ENCODE measurements at places on chromosomes 16 and 17. TPM values are rescaled to one million over a fixed set of nuclear protein-coding genes. Genes with fewer than 3 reads are reported as not detected.
A peak's percentile ranks its signal among the peaks of the same experiment; 100 is the strongest.

Gene CCDC40
- 11.8 TPM for total RNA-seq

Gene KRTAP4-4
- not detected for total RNA-seq

Gene CTRB1
- total RNA-seq = not detected

Gene CSH2
- not detected for total RNA-seq

GRCh38 chr17:15000661-15001060 is 264.5 kb downstream of the PMP22 start:
- no peaks in the 10 kb centered on the region for H3K27me3 ChIP-seq
- no peaks in the 10 kb centered on the region for H3K36me3 ChIP-seq
- H3K4me1 ChIP-seq = no peaks in the 10 kb centered on the region
- no peak overlapping the region for H3K27ac ChIP-seq

DNA sequence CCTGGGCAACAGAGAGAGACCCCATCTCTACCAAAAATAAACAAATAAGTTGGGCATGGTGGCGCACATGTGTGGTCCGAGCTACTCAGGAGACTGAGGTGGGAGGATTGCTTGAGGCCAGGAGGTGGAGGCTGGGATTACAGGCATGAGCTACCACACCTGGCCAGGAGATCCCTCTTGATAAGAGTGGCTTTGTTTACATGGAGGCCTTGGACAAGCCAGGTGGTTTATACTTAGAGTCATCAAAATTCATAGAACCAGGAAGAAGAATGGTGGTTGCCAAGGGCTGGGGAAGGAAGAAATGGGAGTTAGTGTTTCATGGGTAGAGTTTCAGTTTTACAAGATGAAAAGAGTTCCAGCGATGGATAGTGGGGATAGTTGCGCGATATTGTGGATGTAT is 8.8 kb upstream of the ZFP1 start:
- H3K4me3 ChIP-seq = no peak overlapping the region
- H3K36me3 ChIP-seq = no peaks in the 10 kb centered on the region
- H3K27ac ChIP-seq = no peak overlapping the region

GRCh38 chr17:2835780-2836179 is 39.5 kb downstream of the RAP1GAP2 start:
- peaks cover 8% of the 10 kb centered on the region for H3K27me3 ChIP-seq
- H3K4me3 ChIP-seq = no peak overlapping the region
- H3K27ac ChIP-seq = no peak overlapping the region
- DNase-seq = no peak
- H3K36me3 ChIP-seq = no peaks in the 10 kb centered on the region
- H3K4me1 ChIP-seq = no peaks in the 10 kb centered on the region

DNA sequence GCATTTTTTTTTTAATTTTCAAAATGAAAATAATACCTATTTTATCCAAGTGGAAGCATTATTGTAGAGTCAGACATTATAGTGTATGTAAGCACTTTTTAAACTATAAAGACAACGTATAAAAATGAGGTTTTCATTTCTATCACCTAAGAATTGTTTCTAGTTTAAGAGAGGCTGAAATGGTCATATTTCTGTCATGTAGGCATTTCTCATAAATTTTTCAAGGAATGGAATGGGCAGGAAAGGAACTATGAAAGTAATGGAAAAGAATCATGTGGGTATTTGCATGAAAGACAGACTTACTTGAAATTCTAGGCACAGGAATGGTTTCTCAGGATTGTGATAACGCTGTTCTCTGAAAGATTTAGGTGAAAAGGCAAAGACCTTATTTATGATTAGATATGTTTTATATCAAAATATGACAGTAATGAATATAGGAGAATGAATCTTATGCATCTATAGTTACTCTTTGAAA is 67.4 kb downstream of the PPM1E start:
- no peaks in the 10 kb centered on the region for H3K27me3 ChIP-seq
- no peaks in the 10 kb centered on the region for H3K36me3 ChIP-seq
- H3K4me1 ChIP-seq = no peaks in the 10 kb centered on the region
- no peak for DNase-seq
- no peak overlapping the region for H3K4me3 ChIP-seq

- H3K27ac ChIP-seq = no peak overlapping the region
- DNase-seq = no peak
- no peaks in the 10 kb centered on the region for H3K36me3 ChIP-seq
Observed at GRCh38 chr17:81335773-81336157, 40.7 kb upstream of the SLC38A10 start.

- no peak for DNase-seq
- H3K4me3 ChIP-seq = no peak overlapping the region
- peaks cover 74% of the 10 kb centered on the region for H3K36me3 ChIP-seq
- H3K4me1 ChIP-seq = peaks cover 7% of the 10 kb centered on the region
- H3K27ac ChIP-seq = no peak overlapping the region
- no peaks in the 10 kb centered on the region for H3K27me3 ChIP-seq
Observed at GRCh38 chr16:28146536-28146935, 65.2 kb downstream of the XPO6 start.

- H3K27ac ChIP-seq = no peak overlapping the region
- peaks cover 94% of the 10 kb centered on the region for H3K36me3 ChIP-seq
- peak; percentile 88 for DNase-seq
- no peak overlapping the region for H3K4me3 ChIP-seq
Observed at GRCh38 chr17:17181666-17182597, 24.2 kb downstream of the PLD6 start.

- H3K4me1 ChIP-seq = peaks cover 54% of the 10 kb centered on the region
- H3K36me3 ChIP-seq = no peaks in the 10 kb centered on the region
- no peaks in the 10 kb centered on the region for H3K27me3 ChIP-seq
- H3K4me3 ChIP-seq = peak overlapping the region; percentile 59
Observed at GRCh38 chr16:56606476-56607108, 1.8 kb upstream of the MT2A start.
